CD14-positive monocyte (primary cell): ENCODE measurements at places on chromosomes 16 and 17.

DNA sequence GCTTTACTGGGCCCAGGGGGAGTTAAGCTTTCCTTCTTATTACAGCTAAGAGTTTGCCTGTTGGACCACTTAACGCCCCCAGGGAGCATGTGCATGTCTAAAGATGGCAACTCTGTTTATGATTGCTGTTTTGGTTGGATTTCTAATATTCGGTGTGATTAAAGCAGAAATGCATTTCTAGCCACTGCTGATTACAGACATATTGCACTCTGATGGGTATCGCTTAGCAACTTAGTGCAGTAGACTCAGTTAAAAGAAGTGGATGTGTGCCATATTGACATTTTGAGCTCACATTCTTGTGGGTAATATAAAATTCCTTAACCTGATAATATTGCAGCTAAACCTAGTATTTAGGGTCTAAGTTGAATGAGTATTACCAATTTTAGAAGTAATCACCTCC, 4.2 kb downstream of the NF1 start:
- no peak for DNase-seq
- H3K27me3 ChIP-seq = no peaks in the 10 kb centered on the region
- no peaks in the 10 kb centered on the region for H3K36me3 ChIP-seq
- H3K4me1 ChIP-seq = peaks cover 13% of the 10 kb centered on the region
- no peak overlapping the region for H3K4me3 ChIP-seq

DNA sequence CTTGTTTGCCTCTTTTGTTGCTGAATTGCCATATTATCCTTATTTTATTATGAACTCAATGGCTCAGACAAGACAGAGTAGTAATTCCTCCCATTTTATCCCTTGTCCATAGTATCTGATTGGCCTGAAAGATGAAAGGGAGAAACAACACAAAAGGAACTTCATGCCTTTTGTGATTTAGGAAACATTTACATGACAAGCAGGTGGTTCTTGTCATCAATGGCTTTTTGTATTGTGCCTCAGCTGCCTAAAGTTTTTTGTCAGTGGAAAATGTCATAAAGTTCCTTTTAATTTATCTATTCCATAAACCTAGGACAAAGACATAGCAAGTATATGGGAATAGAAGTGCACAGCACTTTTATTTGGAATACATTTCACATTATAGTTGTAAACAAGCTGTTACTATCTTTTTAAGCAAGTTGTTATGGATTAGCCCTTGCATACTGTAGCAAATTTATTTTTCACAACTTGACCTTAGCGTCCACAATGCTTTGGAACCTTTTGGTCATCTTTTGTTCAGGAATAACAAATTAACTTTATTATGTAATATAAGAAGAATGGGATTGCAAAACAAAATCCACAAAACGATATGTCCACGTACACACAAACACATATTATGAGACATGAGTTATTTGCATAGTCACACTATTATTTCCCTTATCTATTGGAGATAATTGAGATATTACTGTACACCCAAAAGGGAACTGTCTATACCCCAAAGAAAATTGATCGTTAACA, 12.4 kb upstream of the MPHOSPH6 start:
- peak; percentile 25 for DNase-seq
- no peaks in the 10 kb centered on the region for H3K27me3 ChIP-seq
- H3K36me3 ChIP-seq = no peaks in the 10 kb centered on the region
- peaks cover 35% of the 10 kb centered on the region for H3K4me1 ChIP-seq

DNA sequence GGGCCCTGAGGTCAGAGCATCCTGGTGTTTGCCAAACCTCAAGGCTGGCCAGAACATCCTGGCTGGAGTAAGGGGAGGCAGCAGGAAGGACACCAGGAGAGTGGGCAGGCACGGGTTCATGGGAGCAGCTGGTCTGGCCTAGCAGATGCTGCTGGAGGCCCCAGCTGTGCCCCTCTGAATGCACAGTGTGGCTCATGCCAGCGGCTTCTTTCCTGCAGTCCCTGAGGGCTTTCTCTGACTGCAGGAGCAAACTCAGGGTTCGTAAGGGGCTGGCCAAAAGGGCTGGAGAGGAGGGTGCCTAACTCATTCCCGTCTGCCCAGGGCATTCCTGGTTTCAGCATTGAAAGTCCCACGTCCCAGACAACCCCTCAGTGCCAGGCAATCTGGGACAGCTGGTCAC, 78.7 kb downstream of the ZDHHC7 start:
- no peaks in the 10 kb centered on the region for H3K27me3 ChIP-seq
- no peaks in the 10 kb centered on the region for H3K4me1 ChIP-seq
- DNase-seq = no peak
- no peak overlapping the region for H3K27ac ChIP-seq
- no peak overlapping the region for H3K4me3 ChIP-seq

DNA sequence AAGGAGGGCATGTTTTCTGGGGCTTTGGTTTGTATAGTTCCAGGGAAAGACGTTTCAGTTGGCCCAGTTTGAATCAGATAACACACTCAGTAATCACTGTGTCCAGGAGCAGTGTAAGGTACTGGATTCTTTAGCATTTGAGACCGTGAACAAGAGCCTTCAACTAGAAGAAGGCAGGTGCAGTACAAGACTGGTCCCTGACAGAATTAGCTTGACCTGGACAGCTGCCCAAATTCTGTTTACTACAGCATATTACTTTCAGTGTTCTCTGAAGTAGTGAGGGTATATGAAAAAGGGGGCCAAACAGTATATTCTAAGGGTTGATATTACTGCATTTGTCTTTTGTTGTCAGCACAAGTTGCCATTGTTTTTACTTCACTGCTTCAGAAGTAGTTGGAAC, 81.3 kb downstream of the COX10 start:
- no peak overlapping the region for H3K4me3 ChIP-seq
- no peak for DNase-seq
- no peaks in the 10 kb centered on the region for H3K27me3 ChIP-seq
- no peaks in the 10 kb centered on the region for H3K4me1 ChIP-seq
- H3K27ac ChIP-seq = no peak overlapping the region

DNA sequence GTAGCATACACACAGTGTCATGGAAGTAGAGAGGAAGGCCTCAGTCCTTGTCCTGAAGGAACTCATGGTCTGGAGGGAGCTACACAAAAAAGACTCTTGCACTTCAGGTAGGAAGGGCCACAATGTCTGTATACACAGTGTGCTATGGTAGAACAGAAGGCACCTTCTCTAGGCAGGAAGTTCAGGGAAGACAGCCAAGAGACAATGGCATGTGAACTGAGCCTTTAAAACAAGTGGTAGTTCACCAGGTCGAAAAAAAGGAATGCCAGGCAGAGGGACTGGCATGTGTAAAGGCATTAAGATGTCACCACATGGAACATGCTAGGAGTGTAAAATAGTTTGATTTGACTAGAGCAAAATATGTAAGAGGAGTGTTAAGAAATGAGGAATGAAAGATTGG, 9.7 kb downstream of the GNAO1 start:
- no peak overlapping the region for H3K27ac ChIP-seq

DNA sequence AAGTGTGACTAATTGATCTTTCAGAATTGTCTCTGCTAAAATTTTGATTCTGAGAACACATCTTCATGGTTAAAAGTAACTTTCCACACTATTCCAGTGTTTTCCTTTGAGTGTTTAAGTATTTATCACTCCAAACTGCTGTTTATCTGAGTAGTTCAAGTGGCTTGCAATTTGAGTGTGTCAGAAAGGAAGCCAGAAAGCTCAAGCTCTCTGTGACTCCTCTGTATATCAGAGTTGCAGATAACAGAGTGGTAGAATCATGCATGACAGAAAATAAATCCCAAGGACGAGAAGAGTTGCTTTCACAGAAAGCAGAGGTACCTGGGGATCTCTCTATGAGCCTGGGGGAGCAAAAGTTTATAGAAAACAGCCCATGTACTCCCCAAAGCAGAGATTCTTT, 130.0 kb downstream of the CYB561 start:
- H3K27ac ChIP-seq = no peak overlapping the region
- no peaks in the 10 kb centered on the region for H3K27me3 ChIP-seq
- DNase-seq = no peak
- H3K36me3 ChIP-seq = no peaks in the 10 kb centered on the region
- H3K4me1 ChIP-seq = no peaks in the 10 kb centered on the region
